ENCODE measurements at places on chromosomes 3 and 15.

DNA sequence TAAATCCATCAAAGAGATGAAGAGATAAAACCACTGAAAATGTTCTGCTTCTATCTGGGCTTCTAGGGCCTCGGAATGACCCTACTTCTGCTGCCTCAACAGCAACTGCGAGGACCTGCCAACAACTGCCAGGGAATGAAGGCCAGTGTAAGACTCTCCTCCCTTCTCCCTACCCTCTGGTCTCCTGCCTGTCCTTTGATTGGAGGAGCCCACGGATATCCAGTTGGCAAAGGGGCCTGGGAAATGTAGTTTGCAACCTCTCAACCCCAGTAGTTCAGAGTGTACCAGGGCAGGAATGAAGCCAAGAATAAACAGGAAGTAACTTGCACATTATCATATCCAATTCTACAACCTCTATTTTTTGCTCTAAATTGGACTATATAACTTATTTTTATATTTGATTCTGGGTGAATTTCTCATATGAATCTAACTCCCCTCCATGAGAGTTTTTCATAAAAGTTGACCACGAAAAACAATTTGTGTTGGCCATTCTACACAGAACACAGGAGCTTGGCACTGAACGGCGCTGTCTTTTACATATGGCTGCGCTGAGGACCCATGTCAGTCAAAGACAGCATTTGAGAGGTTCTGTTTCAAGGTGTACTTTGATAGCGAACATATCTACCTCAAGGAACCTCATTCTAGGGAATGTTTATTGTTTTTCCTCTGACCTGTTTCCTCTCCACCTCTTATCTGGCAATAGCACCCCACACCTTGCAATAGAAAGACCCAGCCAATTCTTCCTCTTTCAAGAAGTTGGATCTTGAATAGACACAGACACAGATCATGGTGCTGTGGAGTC lies 91.1 kb upstream of the RNF7 start:
- DNase-seq = no peak

DNA sequence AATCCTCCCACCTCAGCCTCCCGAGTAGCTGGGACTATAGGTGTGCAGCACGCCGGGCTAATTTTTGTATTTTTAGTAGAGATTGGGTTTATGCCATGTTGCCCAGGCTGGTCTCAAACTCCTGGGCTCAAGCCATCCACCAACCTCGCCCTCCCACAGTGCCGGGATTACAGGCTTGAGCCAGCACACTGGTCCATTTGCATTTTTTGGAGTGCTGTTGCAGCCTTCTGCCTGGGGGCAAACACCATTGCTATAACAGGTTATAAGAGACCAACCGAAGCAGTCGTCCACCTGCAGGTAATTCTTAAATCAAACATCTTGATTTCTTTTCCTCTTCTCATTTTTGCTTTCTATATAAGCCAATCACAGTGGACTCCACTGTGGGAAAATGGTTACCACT lies 27.7 kb downstream of the ACKR4 start:
- DNase-seq = no peak

- peak; percentile 49 for DNase-seq
Observed at GRCh38 chr3:147423798-147424580, 14.8 kb downstream of the ZIC1 start.

- no peak for DNase-seq
Observed at GRCh38 chr15:101012326-101013200, 93.4 kb downstream of the LRRK1 start.

DNA sequence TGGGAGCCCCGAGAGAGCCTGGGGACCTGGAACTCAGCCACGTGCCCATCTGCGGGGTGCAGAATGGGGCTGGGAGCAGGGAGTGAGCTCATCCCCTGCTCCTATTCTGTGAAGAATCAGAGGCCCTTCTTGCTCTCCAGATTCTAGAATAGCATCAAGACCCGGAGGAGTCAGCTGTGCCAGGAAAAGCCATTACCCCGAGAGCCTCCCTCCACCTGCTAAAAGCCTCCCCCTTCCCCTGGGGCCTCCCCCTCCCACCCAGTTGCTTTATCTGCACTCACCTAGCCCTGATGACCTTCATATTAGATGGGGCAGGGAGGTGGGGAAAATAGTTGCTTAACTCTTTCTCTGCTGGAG lies 23.1 kb downstream of the CCDC33 start:
- no peak for DNase-seq

Data from mesothelial cell of epicardium (in vitro differentiated cells).